ENCODE measurements at places on chromosomes 4 and X.

- DNase-seq: no peak
Measured at GRCh38 chr4:183284258-183284785, 35.8 kb downstream of the CLDN22 start.

GRCh38 chr4:113179996-113180395 is 130.5 kb downstream of the ANK2 start:
- no peak for DNase-seq

GRCh38 chr4:122873821-122874593 is 47.4 kb downstream of the FGF2 start:
- DNase-seq: no peak

GRCh38 chr4:113575401-113575800 is 186.1 kb downstream of the CAMK2D start:
- no peak for DNase-seq

DNA sequence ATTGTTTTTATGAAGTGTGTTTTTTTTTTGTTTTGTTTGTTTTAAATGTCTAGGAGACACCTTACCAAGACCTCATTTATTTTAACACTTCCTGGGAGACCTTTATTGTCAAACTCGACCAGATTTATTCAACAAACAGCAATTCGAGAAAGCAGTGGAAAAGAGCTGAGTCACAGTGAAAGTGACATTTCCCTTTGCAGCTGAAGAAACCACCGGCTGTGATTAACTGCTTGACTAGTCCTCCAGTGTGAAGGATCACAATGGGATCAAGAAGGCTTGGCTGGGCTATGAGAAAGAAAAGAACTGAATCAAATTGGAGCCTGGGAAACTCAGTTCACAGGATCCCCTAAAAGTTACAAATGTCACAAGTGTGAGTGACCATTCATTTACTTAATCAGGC is 11.9 kb upstream of the ADH7 start:
- DNase-seq: peak; percentile 1

DNA sequence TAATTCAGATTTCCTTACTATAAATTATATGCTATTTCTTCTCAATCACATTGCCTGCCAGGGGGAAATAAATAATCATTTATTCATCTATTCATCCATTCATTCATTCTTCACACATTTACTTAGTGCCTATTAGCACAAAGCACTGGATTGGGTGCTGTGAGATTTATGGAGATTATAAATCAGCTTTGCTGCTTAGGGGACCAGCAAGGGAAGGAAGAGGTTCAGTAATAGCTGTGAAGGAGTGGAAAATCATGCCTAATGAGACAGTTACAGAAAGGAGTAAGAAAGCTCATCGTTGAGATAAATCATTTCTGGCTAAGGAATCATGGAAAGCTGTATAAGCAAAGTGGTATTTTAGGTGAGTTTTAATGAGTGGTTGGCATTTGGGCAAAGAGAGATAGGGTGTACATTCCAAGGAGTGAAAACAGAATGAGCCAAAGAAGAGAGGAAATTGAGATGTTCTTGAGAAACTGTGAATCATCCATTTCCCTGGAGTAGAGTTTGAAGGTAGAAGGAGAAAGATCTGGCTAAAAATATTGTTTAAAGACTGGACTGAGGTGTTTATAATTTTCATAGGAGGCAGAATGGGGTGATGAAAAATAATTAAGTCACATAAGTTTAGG is 9.6 kb downstream of the ARSJ start:
- peak; percentile 1 for DNase-seq

DNA sequence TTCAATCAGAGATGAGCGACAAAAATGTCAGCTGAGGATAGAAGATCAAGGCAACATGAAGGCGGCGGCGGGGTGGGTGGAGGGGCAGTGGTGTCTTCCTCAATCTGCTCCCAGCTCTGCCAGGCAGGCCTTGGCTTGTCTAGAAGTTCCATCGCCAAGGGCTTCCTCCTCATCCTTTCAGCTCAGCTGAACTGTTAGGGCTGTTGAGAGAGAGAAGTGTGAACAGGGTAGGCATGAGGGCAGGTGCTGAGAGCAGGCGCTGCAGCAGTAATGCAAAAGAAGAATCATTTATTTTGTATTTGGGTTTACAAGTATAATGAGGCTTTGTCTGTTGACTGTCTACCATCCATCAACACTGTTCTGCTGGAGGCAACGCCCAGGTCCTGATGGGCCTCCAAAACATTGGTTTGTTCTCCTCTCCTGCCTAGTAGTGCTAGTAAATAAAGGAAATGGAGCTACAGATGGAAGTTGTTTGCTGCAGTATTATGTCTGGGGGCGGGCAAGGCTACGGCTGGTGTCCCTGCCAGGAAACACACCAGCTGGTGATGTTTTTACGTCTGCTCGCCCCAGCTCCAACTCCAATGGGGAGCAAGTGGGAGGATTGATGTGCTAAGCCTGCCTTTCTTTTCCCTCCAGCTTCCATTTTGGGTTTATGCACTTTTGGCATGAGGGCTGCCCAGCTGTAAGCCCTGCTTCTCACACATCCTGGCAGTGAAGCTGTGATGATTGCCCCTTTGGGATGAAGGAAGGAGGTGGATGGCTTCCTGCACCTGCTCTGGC is 139.4 kb upstream of the BOD1L1 start:
- DNase-seq: peak; percentile 5

GRCh38 chr4:169205075-169205743 is 65.5 kb downstream of the SH3RF1 start:
- no peak for DNase-seq

DNA sequence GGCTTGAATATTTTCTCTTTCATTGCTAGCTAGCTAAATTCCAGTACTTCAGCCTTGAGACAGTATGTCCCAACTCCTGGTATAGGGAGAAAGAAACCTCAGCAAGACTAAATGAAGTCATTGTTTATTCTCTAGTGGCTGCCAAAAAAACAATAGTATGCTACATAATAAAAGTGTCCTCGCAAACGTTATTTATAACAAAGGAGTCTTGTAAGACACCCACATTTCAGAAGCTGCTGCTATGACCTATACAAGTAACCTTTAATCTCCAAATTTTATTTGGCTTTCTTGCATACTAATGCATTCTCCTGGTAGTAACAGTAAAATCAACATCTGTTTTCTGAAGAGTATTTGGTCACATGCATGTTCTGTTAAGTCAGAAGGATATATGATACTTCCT is 28.8 kb downstream of the NEK1 start:
- no peak for DNase-seq

GRCh38 chrX:38982370-38982769 is 181.1 kb downstream of the MID1IP1 start:
- no peak for DNase-seq

DNA sequence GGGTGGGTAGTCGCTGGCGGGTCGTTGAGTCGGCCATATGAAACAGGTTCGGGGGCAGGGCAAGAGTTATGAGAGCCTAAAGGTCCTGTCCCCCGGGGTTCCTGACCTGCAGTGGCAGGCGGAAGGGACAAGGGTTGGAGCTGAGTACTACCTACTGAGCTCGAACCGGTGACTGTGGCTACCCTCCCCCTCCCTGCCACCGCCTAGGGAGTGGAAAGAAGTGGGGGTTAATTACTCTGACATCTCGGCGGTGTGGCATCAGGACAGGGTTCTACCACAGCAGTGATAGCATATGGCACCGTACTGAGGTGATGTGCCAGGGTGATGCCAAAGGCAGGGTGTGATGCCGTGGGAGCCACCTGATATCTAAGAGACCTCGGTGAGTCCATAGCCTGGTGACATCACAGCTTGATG is 307 bp downstream of the ATG4A start:
- no peak for DNase-seq

DNA sequence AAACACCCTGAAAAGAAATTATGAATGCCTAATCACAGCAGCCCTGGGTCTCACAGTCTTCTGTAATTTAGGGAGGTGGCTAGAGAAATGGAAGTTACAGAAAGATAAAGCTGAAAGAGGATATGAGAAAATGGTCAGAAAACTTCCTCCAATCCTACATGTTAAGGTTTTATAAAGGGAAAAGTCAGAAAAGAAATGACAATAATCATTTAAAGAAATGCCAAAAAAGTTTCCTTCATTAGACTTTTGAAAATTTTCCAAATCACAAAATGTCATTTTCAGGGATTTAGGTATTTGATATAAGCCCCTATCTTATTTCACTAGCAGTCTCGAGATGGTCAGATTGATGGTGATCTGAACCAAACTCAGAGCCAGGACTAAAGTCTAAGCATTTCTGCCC is 276.2 kb downstream of the CHIC1 start:
- no peak for DNase-seq

DNA sequence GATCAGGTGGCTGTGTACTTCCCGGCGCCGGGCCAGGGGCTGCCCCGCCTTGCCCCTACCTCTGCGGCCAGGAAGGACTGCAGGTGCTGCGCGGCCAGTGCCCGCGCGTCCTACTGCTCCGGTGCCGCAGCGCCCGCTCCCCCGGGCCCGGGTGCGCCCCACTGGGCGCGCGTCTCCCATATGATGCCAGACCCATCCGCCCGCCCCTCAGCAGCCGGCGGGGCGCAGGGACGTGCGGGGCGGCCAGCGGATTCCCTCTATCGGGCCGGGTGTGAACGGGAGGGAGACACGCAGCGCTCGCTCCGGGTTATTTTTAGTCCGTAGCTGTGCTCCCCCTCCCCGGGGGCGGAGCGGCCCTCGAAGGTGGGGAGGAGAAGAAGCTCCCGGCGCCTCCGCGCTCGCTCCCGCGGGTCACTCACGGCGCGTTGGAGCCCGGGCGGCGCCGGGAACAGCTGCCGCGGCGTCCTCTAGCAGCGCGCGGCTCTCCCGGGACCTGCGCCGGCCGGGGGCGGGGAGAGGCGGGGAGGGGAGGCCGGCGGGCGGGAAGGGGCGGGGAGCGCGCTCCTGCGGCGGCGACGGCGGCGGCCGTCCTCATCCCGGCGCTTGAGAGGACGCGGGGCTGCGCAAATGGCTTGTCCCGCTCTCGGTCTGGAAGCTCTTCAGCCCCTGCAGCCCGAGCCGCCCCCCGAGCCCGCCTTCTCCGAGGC is 103.6 kb downstream of the UCHL1 start:
- peak; percentile 91 for DNase-seq

DNA sequence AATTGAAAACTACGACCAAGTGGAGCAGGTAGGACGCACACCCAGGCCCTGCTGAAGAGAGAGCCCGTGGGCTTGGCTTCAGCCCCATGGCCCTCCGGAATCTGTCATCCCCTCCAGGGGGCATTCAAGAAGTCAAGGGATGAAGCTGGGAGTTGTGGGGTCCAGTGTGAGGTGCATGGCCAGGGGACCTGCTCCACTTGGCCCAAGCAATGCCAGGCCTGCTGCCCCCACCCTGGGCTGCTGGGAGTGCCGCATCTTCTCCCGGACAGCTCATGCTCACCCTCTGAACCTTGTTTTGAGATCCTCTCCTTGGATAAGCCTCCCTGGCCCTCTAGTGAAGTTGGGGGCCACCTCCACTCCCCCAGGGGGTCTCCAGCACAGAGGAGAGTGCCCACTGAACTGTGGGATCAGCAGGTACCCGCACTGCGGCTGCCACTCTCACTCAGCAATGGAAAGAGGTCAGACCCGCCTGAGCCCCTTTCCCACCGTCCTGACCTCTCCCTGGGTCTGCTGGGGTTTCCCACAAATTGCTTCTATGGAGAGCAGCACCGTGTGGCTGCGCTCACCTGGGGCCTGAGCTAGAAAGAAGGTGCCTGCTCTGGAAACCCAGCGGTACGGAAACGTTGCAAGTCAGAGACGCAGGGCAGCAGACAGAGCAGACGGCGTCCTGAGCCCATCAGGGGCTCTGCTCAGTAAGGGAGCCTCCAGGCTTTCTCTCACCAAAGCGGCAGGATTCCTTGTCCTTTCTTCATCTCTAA is 5.0 kb upstream of the ABLIM2 start:
- DNase-seq: no peak

GRCh38 chrX:25023908-25024307 is 8.1 kb upstream of the ARX start:
- no peak for DNase-seq

DNA sequence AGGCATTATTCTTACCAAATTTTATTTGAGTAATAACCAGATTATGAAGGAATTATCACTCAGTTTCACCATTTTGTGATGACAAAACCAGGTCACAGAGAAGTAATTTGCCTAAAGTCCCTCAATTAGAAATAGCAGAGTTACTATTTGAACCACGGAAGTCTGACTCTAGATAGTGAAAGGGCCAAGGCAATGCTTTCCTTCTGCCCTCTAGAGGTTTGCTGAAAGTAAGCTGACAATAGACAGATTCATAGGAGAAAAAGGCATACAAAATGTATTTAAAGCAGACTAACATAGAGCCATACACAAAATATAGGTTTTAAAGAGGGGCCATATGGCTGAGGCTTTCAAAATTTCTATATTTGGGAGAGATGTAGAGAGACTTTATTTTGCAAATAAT is 43.1 kb downstream of the CXXC4 start:
- DNase-seq: peak; percentile 7

- DNase-seq: no peak
Measured at GRCh38 chr4:53590187-53590586, 1.1 kb downstream of the LNX1 start.

DNA sequence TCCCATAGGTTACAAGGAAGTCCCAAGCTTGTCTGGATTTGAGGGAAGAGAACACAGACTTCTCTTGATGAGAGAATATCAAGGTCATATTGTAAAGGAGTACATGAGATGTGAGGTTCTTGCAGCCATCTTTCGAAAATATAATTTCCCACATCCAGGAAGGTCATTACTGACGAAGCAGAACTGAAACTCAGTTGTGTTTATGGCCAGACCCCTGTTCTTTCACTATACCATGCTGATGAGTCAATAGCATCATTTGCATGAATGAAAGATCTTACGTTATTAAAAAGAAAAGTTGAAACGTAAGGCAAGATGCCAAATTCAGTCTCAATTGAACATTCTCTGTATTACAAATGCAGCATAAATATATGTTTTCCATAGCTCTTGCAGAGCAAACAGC is 14.2 kb upstream of the CCDC149 start:
- no peak for DNase-seq

DNA sequence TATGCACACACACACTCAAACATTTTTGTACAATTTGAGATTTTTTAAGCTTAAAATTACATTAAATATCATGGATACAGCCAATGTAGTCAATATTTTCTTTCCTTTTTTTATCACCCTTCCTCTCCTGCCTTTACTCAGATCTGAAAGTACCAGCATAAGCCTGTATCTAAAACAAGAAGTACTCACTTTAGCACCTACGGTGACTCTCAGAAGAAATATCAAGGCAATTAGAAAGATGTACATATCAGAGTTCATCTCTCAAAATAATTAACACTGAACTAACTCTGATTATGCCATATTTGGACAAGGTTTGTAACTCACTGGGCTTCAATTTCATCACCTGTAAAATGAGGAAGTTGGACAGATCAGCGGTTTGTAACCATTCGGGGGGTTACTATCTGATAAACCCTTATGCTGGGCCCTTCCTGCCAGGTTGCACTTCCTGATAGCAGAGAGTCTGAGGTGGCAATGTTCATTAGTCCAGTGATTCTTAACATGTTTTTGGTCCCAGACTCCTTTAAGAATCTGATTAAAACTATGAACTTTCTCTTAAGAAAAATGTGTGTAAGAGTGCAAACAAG is 5.7 kb upstream of the GPR174 start:
- no peak for DNase-seq

GRCh38 chr4:177582992-177583391 is 140.8 kb upstream of the AGA start:
- DNase-seq: no peak

Data from NCI-H82 (cell line).